HFFc6 (cell line): ENCODE measurements at places on chromosomes 13 and 19.

DNA sequence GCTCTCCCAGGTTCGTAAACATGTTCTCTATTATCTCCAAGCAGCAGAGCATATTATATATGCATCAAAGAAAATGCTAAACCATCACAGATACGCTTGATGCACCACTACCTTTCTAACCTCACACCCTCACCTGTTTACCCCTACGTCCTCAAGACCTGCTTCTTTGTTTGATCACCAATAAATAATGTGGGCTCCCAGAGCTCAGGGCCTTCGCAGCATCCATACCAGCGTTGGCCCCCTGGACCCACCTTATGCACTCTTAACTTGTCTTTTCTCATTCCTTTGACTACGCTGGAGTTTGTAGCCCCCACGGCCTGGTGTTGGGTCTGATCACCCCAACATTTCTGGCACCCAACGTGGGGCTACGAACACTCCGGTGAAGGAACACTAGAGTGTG lies 10.0 kb upstream of the ZNF443 start:
- H3K4me3 ChIP-seq, result no peak overlapping the region
- H3K27ac ChIP-seq, result no peak overlapping the region
- H3K36me3 ChIP-seq, result peaks cover 22% of the 10 kb centered on the region
- no peaks in the 10 kb centered on the region for H3K4me1 ChIP-seq

- DNase-seq, result no peak
- H3K4me3 ChIP-seq, result no peak overlapping the region
- H3K4me1 ChIP-seq, result peaks cover 13% of the 10 kb centered on the region
- H3K36me3 ChIP-seq, result peaks cover 20% of the 10 kb centered on the region
- H3K27me3 ChIP-seq, result no peaks in the 10 kb centered on the region; the same call in 1 of the 2 replicates
Observed at GRCh38 chr19:4115818-4116385, 8.0 kb downstream of the MAP2K2 start.

DNA sequence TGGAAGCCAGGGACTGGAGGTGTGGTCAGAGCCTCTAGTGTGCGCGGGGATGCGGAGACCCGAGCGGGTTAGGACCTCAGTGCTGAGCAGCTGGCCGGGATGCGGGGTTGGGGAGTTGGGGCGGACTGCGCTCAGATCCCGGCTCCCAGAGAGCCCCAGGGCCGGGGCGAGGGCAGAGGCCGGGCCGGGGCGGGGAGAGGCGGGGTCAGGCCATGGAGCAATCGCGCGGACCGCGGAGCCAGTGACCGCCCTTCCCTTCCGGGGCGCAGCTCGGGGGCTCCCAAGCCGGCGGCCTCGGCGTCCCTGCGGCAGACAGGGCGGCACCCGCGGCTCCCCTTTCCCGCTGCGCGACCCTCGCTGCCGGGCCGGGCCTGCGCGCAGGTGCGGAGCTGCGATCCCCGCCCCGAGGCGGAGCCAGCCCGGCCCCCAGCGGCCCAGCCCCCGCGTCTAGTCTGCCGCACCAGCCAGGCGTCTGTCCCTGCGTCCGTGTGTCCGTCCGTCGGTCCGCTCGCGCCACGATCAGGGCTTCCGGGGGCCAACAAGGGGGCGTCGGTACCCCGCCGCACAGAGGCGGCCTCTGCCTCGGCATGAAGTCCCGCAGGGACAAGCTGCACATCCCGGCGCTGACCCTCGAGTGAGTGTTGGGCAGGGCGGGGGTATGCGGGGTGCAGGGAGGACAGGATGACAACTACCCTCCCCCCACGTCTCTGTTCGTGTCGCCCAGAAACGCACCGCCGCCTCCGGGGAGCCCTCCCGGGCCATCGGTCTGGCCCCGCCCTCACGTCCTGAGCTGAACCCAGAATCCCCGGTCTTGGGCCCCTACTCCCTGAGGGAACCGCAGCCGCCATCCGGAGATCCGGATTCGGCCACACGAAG lies 12.4 kb downstream of the MAST3 start:
- H3K4me3 ChIP-seq, result peak overlapping the region; percentile 81
- no peak overlapping the region; the same call in 1 of the 2 replicates for H3K27ac ChIP-seq
- DNase-seq, result no peak

- H3K4me1 ChIP-seq, result peaks cover 8% of the 10 kb centered on the region; the same call in 1 of the 2 replicates
- H3K27me3 ChIP-seq, result no peaks in the 10 kb centered on the region; the same call in 1 of the 2 replicates
- no peak overlapping the region for H3K27ac ChIP-seq
- no peaks in the 10 kb centered on the region for H3K36me3 ChIP-seq
Observed at GRCh38 chr13:104592127-104592526, 1525.9 kb upstream of the SLC10A2 start.

DNA sequence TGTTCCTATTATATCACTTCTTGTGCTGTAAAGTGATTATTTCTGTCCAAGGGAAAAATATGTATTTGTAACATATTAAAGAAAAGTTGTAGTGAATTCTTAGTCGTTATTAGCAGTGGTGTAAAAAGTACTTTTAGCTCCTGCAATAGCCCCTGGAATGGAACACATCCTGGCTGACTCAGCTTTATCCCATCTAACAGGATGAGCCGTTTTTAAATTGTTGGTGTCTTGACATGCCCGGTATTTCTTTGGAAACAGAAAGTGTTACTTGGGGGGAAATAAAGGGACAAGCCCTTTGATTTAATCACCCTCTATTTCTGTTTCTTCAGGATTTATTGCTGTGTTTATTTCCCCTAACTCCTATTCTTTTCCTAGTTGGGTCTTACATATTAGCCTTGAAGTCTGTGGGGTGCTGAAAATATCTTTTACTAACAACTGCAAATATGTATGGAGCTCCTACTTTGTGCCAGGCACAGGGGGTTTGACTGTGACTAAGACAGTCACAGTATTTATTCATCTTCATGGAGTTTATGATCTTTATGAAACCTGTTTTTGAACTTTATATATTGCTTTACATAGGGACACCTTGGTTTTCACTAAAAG lies 17.9 kb downstream of the COG3 start:
- peak overlapping the region; percentile 80 for H3K27ac ChIP-seq
- H3K4me1 ChIP-seq, result peaks cover 30% of the 10 kb centered on the region
- peaks cover 33% of the 10 kb centered on the region for H3K36me3 ChIP-seq
- DNase-seq, result peak; percentile 21
- peaks cover 3% of the 10 kb centered on the region; the same call in 1 of the 2 replicates for H3K27me3 ChIP-seq

DNA sequence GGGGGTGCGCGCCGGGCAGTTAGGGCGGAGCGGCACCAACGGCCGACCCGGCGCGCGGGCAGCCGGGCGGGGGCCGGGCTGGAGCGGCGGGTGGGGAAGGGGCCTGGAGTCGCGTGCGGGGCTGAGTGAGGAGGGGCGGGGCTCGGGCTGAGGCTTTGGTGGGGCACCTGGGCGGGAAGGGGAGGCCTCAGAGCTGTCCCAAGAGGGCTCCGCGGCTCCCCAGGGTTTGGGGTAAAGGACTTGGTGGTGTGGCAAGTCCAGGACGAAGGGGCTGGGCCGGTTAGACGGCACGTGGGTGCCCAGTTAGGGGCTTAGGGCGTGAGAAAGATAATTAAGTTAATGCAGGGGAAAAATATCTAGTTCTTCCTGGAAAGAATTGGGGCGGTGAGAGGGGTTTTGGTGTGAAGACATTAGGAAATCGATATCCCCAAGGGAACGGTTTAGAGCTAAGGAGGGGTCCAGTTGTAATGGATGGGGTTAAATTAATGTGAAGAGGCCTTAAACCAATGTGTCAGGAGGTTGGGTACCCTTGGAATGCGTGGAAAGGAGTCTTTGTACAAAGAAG lies 496 bp downstream of the ZNF574 start:
- no peak for DNase-seq
- peaks cover 12% of the 10 kb centered on the region for H3K27me3 ChIP-seq
- H3K36me3 ChIP-seq, result peaks cover 16% of the 10 kb centered on the region

GRCh38 chr13:111919286-111919685 lies 147.7 kb upstream of the SOX1 start:
- H3K36me3 ChIP-seq, result no peaks in the 10 kb centered on the region; the same call in 1 of the 2 replicates
- no peak overlapping the region for H3K4me3 ChIP-seq
- H3K4me1 ChIP-seq, result no peaks in the 10 kb centered on the region
- H3K27ac ChIP-seq, result no peak overlapping the region

GRCh38 chr13:77387607-77388200 lies 60.8 kb upstream of the MYCBP2 start:
- H3K27me3 ChIP-seq, result peaks cover 2% of the 10 kb centered on the region; the same call in 1 of the 2 replicates
- H3K36me3 ChIP-seq, result peaks cover 4% of the 10 kb centered on the region; the same call in 1 of the 2 replicates
- peak overlapping the region; percentile 67 for H3K27ac ChIP-seq
- H3K4me1 ChIP-seq, result peaks cover 45% of the 10 kb centered on the region

- peaks cover 16% of the 10 kb centered on the region for H3K36me3 ChIP-seq
- H3K4me1 ChIP-seq, result no peaks in the 10 kb centered on the region
- no peak overlapping the region for H3K27ac ChIP-seq
- no peak for DNase-seq
Observed at GRCh38 chr13:20442375-20442774, 83.3 kb downstream of the CRYL1 start.

GRCh38 chr13:46207828-46208227 lies 3.9 kb upstream of the LRRC63 start:
- no peak overlapping the region for H3K27ac ChIP-seq
- no peak overlapping the region for H3K4me3 ChIP-seq
- H3K4me1 ChIP-seq, result peaks cover 14% of the 10 kb centered on the region
- H3K27me3 ChIP-seq, result peaks cover 13% of the 10 kb centered on the region
- DNase-seq, result no peak
- no peaks in the 10 kb centered on the region for H3K36me3 ChIP-seq

DNA sequence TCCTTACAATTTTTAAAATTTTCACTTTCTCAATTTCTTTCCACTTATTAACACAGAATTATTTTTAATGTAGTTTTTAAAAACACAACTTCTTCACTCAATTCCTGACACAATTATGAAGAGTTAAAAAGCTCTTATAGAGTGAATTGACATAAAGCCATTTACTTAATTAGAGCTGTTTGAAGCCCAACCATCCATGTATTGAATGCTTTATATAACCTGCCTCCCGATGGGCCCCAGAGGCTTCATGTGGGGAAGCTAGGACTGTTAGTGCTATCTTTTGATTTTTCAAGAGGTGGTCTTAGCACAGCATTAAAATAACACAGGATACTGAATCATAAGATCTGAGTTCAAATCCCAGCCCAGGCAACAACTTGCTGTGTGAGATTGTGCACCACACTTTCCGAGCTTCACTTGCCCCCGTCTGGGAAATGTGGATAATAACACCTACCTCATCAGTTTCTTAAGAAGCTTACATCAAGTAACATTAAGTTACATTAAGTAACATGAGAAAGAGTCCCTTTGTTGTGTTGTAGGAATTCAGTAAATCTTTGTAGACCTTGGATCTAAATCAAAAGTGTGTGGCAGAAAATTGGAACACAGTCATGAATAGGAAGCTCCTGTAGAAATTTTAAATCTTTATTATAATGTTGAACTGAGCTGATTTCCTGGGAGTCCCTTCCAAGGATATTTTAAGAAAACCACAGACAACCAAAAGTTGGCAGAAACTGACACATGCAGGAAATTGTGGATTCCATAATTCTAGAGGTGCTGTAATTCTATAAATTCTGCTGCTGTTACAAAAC lies 5.5 kb upstream of the ENOX1 start:
- peaks cover 11% of the 10 kb centered on the region for H3K27me3 ChIP-seq
- H3K4me3 ChIP-seq, result no peak overlapping the region
- no peaks in the 10 kb centered on the region for H3K36me3 ChIP-seq
- no peak for DNase-seq

GRCh38 chr19:45104658-45105349 lies 11.8 kb downstream of the PPP1R37 start:
- H3K36me3 ChIP-seq, result peaks cover 7% of the 10 kb centered on the region; the same call in 1 of the 2 replicates
- H3K4me1 ChIP-seq, result peaks cover 13% of the 10 kb centered on the region
- H3K4me3 ChIP-seq, result no peak overlapping the region
- H3K27me3 ChIP-seq, result no peaks in the 10 kb centered on the region

- no peak overlapping the region for H3K27ac ChIP-seq
- peaks cover 10% of the 10 kb centered on the region for H3K27me3 ChIP-seq
- DNase-seq, result no peak
- no peak overlapping the region for H3K4me3 ChIP-seq
- H3K36me3 ChIP-seq, result no peaks in the 10 kb centered on the region
- peaks cover 24% of the 10 kb centered on the region for H3K4me1 ChIP-seq
Observed at GRCh38 chr19:15197275-15197941, 3.4 kb downstream of the NOTCH3 start.

DNA sequence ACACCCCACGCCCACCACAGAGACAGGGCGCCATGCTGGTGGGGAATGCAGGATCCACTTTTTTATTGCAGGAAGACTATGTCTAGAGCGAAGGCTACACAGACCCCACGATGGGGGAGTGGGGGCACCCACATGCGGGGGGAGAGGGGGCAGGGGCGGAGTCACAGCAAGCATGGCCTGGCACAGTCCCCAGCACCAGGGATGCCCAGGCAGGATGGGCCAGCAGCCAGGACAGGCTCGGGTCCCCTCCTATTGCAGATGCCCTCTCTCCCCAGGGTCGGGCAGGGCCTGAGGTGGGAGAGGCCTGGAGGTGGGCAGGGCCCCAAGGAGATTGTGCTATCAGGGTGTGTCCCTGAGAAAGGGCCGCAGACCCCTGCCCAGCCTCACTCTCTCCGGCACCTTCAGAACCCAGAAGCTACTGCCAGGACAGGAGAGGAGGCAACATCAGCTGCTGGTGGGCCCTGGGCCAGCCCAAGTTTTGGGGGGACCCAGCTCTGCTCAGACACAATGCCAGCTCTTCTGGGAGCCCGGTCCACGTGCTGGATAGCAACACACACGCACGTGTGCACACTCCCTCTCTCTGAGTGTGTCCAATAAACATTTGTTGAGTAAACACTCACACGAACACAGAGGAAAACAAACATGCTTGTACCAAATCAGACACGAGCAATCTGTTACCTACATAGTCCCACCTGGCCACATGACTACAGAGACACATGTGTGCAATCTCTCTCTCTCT lies 6.5 kb downstream of the DIRAS1 start:
- DNase-seq, result no peak
- H3K4me3 ChIP-seq, result no peak overlapping the region
- peaks cover 6% of the 10 kb centered on the region for H3K27me3 ChIP-seq
- peaks cover 14% of the 10 kb centered on the region for H3K4me1 ChIP-seq

DNA sequence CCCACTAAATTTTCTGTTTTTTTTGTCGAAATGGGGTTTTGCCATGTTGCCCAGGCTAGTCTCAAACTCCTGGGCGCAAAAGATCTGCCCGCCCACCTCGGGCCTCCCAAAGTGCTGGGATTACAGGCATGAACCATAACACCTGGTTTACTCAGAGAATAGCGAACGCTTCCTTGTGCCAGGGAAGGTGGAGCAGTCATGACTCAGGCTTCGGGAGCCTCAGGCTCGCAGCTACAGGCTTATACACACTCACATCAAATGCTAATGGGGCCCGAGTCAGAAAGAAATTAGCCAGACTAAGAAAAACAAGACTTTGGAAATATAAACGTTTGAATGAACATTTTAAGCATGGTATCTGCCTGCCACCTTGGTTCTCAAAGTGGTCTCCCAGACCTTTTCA lies 11.0 kb upstream of the TPT1 start:
- no peak overlapping the region for H3K4me3 ChIP-seq
- no peak overlapping the region for H3K27ac ChIP-seq
- H3K36me3 ChIP-seq, result peaks cover 15% of the 10 kb centered on the region
- DNase-seq, result no peak
- peaks cover 10% of the 10 kb centered on the region for H3K4me1 ChIP-seq

GRCh38 chr13:46387064-46387851 lies at the start of gene RUBCNL:
Gene RUBCNL (minus strand): TSS chr13:46387252. CDS start chr13:46372475, 14,777 bp downstream.
- H3K27me3 ChIP-seq, result peaks cover 23% of the 10 kb centered on the region; the same call in 1 of the 2 replicates
- no peaks in the 10 kb centered on the region for H3K36me3 ChIP-seq
- DNase-seq, result no peak
- no peak within 1 kb of the TSS for H3K27ac ChIP-seq
- peak within 1 kb of the TSS; percentile 16; the same call in 1 of the 2 replicates for H3K4me3 ChIP-seq

GRCh38 chr13:96033220-96034015 lies 19.8 kb downstream of the UGGT2 start:
- DNase-seq, result no peak
- no peak overlapping the region for H3K27ac ChIP-seq
- no peaks in the 10 kb centered on the region for H3K27me3 ChIP-seq
- H3K4me1 ChIP-seq, result no peaks in the 10 kb centered on the region

GRCh38 chr13:100290165-100290801 lies 201.4 kb downstream of the PCCA start:
- peaks cover 28% of the 10 kb centered on the region for H3K4me1 ChIP-seq
- H3K36me3 ChIP-seq, result peaks cover 5% of the 10 kb centered on the region; the same call in 1 of the 2 replicates
- no peak overlapping the region for H3K27ac ChIP-seq
- no peak overlapping the region for H3K4me3 ChIP-seq
